Stimulated activated CD4-positive, alpha-beta T cell treated with anti-CD3 and anti-CD28 coated beads, Interleukin-15, amount 100 ng/mL, for 1 hour (primary cell): ENCODE measurements at places on chromosomes 12 and 14.

GRCh38 chr14:68843471-68844209, 50.8 kb upstream of the ZFP36L1 start:
- DNase-seq = peak; percentile 51

DNA sequence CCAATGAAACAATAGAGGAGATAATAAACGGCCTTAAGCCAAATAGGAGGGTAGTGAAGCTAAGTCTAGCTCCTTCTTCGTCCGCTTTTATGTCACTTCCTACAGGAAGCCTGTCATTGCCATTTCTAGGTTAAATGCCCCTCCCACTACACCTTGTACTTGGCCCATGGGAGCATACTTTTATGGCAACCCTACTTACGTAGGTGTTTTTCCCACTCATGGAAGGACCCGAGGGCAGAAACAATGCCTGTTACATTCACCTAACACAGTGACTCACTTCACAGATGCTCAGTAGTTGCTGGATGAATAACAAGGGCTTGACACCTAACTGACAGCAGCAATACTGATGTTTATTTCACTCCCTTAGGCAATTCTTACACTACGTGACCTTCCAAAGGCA, 44.5 kb downstream of the ALKBH1 start:
- no peak for DNase-seq

GRCh38 chr14:74867673-74868072, 8.3 kb downstream of the PROX2 start:
- peak; percentile 29 for DNase-seq

- DNase-seq = peak; percentile 13
Observed at GRCh38 chr12:1660304-1661187, 30.3 kb upstream of the ADIPOR2 start.

- no peak for DNase-seq
Observed at GRCh38 chr12:21774358-21775132, at the start of gene KCNJ8. TSS of gene KCNJ8 (minus strand) at chr12:21774706. CDS start at chr12:21773616, 1,090 bp downstream.

- DNase-seq = no peak
Observed at GRCh38 chr14:90632451-90632850, 183.8 kb downstream of the TTC7B start.

- DNase-seq = no peak
Observed at GRCh38 chr14:100979780-100980179, 76.3 kb upstream of the RTL1 start.

GRCh38 chr12:39675263-39675662, 55.7 kb upstream of the ABCD2 start:
- no peak for DNase-seq

GRCh38 chr12:113230315-113231234, 9.3 kb downstream of the TPCN1 start:
- no peak for DNase-seq
